Regular cardiac myocyte (primary cell): ENCODE measurements at places on chromosomes 12 and 14. TPM values are rescaled to one million over a fixed set of nuclear protein-coding genes. Genes with fewer than 3 reads are reported as not detected.

TARBP2 gene
- 26.2 and 55.4 TPM in 2 replicates for total RNA-seq

STAT6 gene
- total RNA-seq, result 56.0 and 58.1 TPM in 2 replicates

BRMS1L gene
- 3.4 and 6.1 TPM in 2 replicates for total RNA-seq

FAM216A gene
- 22.0 and 29.3 TPM in 2 replicates for total RNA-seq

SOAT2 gene
- 0.19 TPM in 1 of 2 replicates, not detected in the other for total RNA-seq

TMEM253 gene
- total RNA-seq, result not detected in 2 replicates

PTPN6 gene
- total RNA-seq, result under 0.01 TPM in 1 of 2 replicates, not detected in the other

MMP19 gene
- total RNA-seq, result 2.5 and 7.3 TPM in 2 replicates

APOLD1 gene
- total RNA-seq, result 56.6 and 77.2 TPM in 2 replicates

LYZ gene
- total RNA-seq, result under 0.01 and 0.28 TPM in 2 replicates

STAB2 gene
- total RNA-seq, result under 0.01 TPM in 2 replicates

PLA2G1B gene
- total RNA-seq, result not detected in 2 replicates

MYO1A gene
- under 0.01 TPM in 1 of 2 replicates, not detected in the other for total RNA-seq

SLC7A7 gene
- total RNA-seq, result 18.2 and 21.4 TPM in 2 replicates

TPPP2 gene
- not detected in 2 replicates for total RNA-seq

RPL10L gene
- not detected in 2 replicates for total RNA-seq

TSPAN31 gene
- 86.3 and 103 TPM in 2 replicates for total RNA-seq

MSI1 gene
- not detected in 2 replicates for total RNA-seq

PPM1H gene
- total RNA-seq, result 1.9 and 3.9 TPM in 2 replicates

CCND2 gene
- 12.8 and 73.9 TPM in 2 replicates for total RNA-seq

PZP gene
- total RNA-seq, result not detected in 2 replicates

AQP6 gene
- total RNA-seq, result under 0.01 TPM in 1 of 2 replicates, not detected in the other

KLRK1 gene
- total RNA-seq, result not detected in 2 replicates

SLC35E3 gene
- total RNA-seq, result 3.1 and 4.8 TPM in 2 replicates

CABP1 gene
- 10.7 and 16.1 TPM in 2 replicates for total RNA-seq

PPP1R1A gene
- total RNA-seq, result not detected in 2 replicates

AQP2 gene
- total RNA-seq, result not detected in 2 replicates

PKP2 gene
- 0.38 and 8.2 TPM in 2 replicates for total RNA-seq

FOXM1 gene
- 0.28 and 12.5 TPM in 2 replicates for total RNA-seq

CCER1 gene
- not detected in 2 replicates for total RNA-seq

NELL2 gene
- not detected in 2 replicates for total RNA-seq

ARPC3 gene
- 366 and 438 TPM in 2 replicates for total RNA-seq

KERA gene
- not detected in 2 replicates for total RNA-seq

SETD1B gene
- 1.1 and 1.7 TPM in 2 replicates for total RNA-seq

ATP6V1D gene
- total RNA-seq, result 170 and 175 TPM in 2 replicates

DACT1 gene
- total RNA-seq, result 16.9 and 60.9 TPM in 2 replicates

POU6F1 gene
- 1.9 and 2.5 TPM in 2 replicates for total RNA-seq

RFLNA gene
- total RNA-seq, result 2.3 and 43.1 TPM in 2 replicates

CCDC177 gene
- under 0.01 TPM in 2 replicates for total RNA-seq

EIF2B2 gene
- 46.2 and 73.4 TPM in 2 replicates for total RNA-seq

FOXN4 gene
- total RNA-seq, result not detected in 2 replicates
